ENCODE measurements at places on chromosomes 11 and 22.

GRCh38 chr22:25564979-25565677 is 653 bp downstream of the GRK3 start:
- DNase-seq: peak; percentile 24

DNA sequence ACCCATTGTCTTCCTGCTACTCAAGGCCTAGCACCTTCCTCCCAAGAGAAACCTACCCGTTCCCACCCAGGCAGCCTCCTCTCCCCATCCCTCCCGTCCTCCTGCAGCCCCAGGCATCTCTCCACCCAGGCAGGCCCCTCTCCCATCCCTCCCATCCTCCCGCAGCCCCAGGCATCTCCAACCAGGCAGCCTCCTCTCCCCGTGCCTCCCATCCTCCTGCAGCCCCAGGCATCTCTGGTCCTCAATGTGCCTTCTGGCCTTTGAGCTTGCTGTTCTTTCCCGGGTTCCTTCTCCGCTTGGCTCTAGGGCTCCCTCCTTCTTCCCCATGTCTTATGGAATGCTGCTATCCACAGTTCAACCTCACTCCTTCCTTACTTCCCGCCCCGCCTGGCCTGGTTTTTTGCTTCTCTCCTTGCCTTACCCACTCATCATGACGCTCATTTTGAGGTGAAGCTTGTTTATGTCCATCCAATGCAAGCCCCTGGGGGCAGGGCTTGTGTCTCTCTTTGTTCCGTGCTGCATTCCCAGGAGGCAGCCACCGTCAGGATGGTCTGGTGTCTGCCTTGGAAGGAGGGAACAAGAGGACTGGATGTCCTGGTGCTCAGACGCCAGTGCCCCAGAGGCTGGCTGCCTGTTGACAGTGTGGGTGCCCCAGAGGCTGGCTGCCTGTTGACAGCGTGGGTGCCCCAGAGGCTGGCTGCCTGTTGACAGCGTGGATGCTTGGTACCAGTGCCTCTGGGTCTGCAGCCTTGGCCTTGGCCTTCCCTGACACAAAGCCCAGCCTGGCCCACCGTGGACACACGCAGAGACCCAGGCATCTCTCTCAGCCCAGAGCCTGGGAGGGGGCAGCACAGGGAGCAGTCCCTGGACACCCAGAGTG is 815.7 kb downstream of the BRD1 start:
- DNase-seq: no peak

GRCh38 chr11:65849366-65849765 is 8.6 kb downstream of the CFL1 start:
- DNase-seq: no peak

- DNase-seq: no peak
Observed at GRCh38 chr11:34987617-34988016, 71.2 kb downstream of the PDHX start.
